Stimulated activated CD8-positive, alpha-beta memory T cell treated with anti-CD3 and anti-CD28 coated beads, Interleukin-7, amount 100 ng/mL, for 4 hours (primary cell): ENCODE measurements at places on chromosomes 4 and X.

DNA sequence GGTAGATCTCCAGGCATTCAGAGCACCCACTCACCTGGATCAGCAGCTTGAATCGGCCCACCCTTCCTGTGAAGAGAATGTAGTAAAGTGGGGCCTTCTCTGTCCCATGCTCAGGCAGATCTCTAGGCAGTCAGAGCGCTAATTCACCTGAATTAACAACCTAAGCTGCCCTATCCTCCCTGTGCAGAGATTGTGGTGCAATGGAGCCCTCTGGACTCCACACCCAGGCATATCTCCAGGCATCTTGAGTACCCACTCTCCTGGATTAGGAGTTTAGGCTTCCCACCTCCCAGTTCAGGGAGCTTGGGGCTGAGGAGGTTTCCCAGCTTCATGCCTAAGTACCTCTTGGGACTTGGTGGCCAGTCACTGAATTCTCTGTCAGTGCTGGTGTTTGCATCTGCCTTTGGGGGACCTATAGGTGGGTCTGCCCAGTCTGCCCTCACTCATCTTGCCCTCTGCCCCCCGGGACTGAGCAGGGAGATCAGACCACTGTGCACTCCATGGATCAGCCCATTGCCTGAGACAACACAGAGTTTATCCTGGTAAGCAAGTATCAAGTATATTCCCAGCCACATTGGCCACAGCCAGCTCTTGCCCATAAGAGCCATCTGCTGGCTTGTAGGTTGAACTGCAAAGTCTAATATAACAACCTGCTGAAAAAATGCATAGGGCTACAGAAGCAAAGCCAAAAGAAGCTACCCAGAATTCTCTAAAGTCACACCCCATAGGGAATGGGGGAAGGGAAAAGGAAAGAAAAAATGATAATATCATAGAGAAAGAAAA, 372.9 kb downstream of the KLHL13 start:
- DNase-seq, result no peak

GRCh38 chrX:39258331-39258730, 457.1 kb downstream of the MID1IP1 start:
- DNase-seq, result no peak

DNA sequence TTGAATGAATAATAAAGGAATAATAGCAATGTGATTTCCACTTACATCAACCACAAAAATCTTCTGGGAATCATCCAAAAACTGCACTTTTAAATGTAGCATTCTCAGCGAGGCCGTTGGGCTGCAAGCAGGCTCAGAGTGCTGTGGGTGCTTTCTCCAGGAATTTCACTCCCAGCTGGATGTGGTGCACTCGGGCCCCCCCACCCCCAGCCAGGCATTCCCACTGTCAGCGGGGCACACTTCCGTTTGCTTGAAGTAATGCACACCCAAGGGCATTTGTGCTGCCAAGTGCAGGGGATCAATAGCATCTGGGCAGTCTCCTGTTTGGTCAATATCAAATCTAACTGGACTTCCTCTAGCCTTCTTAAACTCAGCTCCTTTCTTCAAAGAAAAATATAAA, at the start of gene FRMD7:
Gene FRMD7 (minus strand): TSS at position 278 of the 400 bp plus-strand sequence. CDS start 176 bp downstream, at position 102.
- DNase-seq, result no peak

- no peak for DNase-seq
These were observed 43.1 kb upstream of the GPR78 start for GRCh38 chr4:8537041-8537461.

- DNase-seq, result no peak
These were observed 82.2 kb downstream of the SH3KBP1 start for GRCh38 chrX:19805046-19805690.

- no peak for DNase-seq
These were observed 150.7 kb upstream of the SLC7A11 start for GRCh38 chr4:138392751-138393308.

- no peak for DNase-seq
These were observed 32.8 kb downstream of the HDAC8 start for GRCh38 chrX:72539822-72540221.

GRCh38 chr4:16233569-16234177, 7.4 kb upstream of the TAPT1 start:
- DNase-seq, result no peak

DNA sequence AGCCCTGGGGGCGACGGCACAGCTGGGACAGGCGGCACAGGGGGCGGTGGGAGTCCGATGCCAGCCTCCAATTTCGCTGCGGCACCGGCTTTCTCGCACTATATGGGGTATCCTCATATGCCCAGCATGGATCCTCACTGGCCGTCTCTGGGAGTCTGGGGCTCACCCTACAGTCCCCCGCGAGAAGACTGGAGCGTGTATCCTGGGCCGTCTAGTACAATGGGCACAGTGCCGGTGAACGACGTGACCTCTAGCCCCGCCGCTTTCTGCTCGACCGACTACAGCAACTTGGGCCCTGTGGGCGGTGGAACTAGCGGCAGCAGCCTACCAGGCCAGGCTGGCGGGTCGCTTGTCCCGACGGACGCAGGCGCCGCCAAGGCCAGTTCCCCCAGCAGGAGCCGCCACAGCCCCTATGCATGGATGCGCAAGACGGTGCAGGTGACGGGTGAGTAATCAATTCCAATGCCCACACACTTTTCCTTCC, 500 bp downstream of the CDX4 start:
- no peak for DNase-seq
